ENCODE measurements at places on chromosomes 12 and 14.

- no peak for DNase-seq
Observed at GRCh38 chr14:30587141-30587540, 28.2 kb downstream of the G2E3 start.

- DNase-seq, result no peak
Observed at GRCh38 chr12:94208622-94208966, 60.2 kb downstream of the PLXNC1 start.

DNA sequence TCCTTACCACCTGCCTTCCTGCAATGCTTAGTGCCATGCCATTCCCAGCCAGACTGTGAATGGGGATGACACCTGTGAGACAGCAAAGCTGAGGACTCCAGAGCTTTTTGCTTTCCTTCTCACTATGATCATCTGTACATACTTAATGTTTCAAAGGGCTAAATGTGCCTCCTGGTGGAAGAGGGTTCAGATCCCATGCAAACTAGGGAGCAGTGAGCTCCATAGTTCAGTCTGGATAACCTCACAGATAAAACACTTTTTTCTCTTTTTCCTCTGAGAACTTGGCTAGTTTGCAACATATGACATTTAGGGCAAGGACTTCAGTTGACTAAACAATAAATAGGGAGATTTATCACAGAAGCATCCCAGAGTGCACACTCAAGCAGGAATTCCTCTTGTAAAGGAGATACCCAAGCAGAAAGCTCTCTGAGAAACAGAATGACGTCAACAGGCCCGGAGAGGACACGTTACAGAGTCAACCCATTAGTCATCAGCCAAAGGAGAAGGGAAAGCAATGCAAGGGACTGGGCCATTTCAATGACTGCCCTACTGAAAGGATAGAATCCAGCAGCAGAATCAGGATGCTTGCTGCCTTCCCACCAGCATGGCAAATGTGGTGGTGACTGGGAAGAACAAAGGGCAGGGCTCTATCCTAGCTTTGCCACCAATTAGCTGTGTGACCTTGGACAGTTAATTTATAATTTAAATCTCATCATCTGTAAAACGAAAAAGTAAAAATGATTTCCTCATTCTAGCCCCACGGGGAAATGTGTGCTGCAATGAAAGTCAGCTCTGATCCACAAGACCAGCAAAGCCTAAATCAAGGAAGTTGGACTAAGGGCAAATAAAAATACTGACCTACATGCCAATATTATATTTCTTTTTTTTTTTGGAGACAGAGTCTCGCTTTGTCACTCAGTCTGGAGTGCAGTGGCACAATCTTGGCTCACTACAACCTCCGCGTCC lies 80.8 kb upstream of the ACTN1 start:
- no peak for DNase-seq

GRCh38 chr14:103398427-103399195 lies 13.4 kb downstream of the MARK3 start:
- no peak for DNase-seq

- DNase-seq, result no peak
Observed at GRCh38 chr12:1917172-1918070, 1.0 kb downstream of the CACNA2D4 start.

DNA sequence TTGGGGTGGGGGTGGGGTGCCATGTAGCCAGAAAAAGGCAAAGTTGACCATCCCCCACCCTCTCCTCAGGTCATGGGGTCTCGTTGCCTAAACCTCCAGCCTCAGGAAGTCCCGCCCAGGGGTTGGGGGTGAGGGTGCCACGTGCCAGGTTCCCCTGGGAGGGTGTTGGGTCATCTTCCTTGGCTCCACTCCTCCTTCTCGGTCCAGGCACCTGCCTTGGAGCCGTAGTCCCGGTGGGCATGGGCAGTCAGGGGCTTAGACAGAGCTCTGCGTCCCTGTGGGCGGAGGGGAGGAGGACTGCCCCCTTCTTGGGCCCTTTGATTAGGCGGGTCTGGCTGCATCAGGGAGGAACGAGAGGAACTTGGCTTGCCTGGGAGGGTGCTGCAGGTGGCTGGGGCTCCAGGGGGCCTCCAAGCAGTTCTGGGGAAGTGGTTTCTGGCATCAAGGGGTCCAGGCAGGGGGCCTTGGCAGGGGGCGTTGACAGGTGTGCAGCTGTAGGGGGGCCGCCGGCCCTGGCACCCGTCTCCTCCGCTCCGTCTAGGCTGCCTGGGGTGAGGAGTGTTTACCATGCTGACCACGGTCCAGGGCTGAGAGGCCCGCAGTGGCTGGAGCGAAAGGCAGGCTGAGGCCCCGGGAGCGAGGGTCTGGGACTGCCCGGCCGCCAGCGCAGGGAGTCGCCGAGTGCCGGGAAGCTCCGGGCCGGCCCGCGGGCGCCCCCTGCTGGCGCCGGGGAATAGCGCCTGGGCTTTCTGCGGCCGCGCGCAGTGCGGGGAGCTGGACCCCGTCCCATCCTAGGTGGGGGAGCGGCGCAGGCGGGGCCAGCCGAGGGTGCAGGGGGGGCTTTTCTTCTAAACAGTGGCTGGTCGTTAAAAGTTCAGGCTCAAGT lies 7.9 kb downstream of the SETD1B start:
- peak; percentile 84 for DNase-seq

DNA sequence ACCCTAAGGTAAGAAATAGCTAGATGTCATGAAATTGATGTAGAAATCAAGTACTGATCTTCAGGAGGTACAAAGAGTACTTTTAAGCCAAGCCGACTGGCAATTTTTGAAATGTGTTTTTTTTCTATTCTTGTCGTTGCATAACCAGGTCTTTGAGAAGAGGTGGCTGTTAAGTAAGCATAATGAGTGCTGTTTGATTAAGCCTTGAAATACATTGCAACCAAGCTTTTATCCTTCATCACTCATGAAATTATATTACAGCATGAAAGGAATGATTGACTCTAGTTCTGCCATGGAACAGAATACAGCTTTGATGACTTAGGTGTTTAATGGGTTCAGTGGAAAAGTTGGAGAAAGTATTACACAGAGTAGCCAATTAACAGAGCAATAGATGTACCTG lies 1720.2 kb upstream of the SEL1L start:
- DNase-seq, result no peak

DNA sequence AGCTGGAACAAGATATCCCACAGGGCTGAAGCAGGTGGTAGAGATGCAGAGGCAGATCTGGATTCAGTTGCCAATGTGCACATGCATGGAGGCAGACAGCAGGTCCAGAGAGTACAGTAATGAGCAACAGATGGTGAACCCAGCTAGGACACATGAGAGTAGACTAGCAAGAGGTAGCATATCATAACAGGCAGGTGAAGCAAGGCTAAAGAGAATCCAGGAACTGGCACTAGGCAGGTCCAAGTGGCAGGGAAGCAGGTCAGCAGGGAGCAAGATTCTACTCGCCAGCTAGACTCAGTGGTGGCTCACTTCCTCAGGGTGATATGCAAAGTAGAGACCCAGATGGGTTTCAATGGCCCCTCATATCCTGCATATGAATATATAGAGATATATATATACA lies 15.3 kb upstream of the MYF6 start:
- no peak for DNase-seq

DNA sequence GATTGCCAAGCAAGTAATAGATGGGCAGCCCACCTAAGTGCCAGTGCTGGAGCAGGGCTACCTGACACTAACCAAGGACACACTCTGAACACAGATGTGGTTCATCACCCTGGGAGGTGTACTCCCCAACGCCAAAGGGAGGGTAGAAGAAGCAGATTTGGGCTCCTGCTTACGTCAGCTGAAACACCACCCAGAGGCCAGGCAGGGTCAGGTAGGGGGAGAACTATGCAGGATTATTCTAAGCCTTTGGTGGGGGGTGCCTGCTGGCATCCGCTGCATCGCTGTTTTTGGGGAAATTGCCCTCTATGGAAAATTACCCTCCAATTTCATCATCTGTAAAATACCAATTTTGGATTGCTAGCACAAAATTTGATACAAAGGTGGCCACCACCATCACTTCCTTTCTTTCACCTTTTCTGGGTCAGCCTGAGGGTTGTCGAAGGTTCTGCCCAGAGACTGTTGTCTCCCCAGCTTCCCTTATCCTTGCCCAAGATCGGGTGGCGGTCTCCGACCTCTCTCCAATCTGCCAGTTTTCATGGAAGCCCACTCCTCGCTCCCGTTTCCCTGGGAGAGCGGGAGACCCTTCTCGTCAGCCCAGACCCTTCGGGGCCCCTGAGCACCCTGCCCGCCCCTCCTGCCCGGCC lies 535 bp downstream of the BIN2 start:
- DNase-seq, result no peak

GRCh38 chr12:125247477-125247876 lies 182.2 kb downstream of the AACS start:
- DNase-seq, result no peak

- DNase-seq, result no peak
Observed at GRCh38 chr12:49553512-49554088, 14.3 kb downstream of the MCRS1 start.

DNA sequence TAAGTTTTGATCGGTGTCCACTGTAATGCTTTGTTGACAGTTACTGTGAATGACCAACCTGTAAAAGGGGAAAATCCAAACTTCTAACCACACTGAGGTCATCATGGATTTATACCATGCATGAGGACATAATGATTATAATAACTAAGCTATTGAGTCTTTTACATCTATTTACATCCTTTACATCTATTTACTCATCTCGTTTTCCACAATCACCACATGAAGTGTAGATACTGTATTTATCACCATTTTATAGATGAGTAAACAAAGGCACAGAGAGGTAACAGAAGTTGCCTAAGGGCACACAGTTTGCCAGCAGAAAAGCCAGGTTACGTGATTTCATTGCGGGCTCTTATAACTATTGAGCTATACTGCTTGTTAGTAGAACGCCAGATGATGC lies 27.9 kb upstream of the EID3 start:
- no peak for DNase-seq

- no peak for DNase-seq
Observed at GRCh38 chr12:94026596-94026995, 121.8 kb upstream of the PLXNC1 start.

DNA sequence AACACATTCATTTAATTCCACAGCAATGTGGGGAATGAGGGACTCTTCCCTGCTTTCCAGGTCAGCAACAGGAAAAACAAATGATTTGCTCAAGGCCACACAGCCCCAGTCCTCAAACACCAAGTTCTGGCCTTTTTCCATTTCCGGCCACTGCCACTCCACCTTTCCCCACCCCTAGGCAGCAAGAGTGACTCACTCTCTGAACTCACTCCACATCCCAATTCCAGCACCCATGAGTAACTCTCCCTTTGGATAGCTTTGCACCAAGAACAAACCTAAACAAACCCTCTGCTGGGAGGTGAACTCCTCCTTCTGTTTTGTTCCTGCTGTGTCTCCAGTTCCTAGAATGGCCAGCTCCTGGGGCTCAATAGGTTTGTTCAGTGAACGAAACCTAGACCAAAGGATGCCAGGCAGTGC lies 30.4 kb upstream of the PLEKHG6 start:
- no peak for DNase-seq

All from Caco-2 (cell line).